Motor neuron (in vitro differentiated cells): ENCODE measurements at places on chromosomes 4 and X. TPM values are rescaled to one million over a fixed set of nuclear protein-coding genes. Genes with fewer than 3 reads are reported as not detected.

Gene YIPF7
- 0.18 and 0.41 TPM in 2 replicates for total RNA-seq

Gene P2RY10
- not detected in 2 replicates for total RNA-seq

Gene USP51
- 1.6 and 2.2 TPM in 2 replicates for total RNA-seq

Gene CCKAR
- 0.13 and 0.41 TPM in 2 replicates for total RNA-seq

Gene SLC26A1
- 2.4 and 3.9 TPM in 2 replicates for total RNA-seq

Gene ETDA
- total RNA-seq: not detected in 2 replicates

Gene GPRASP1
- 29.1 and 31.1 TPM in 2 replicates for total RNA-seq

Gene XAGE1A
- not detected in 2 replicates for total RNA-seq

Gene CFAP99
- total RNA-seq: 0.05 and 0.25 TPM in 2 replicates

Gene CCDC160
- total RNA-seq: 2.6 and 4.1 TPM in 2 replicates

Gene CFP
- 1.8 TPM in 2 replicates for total RNA-seq

Gene ADH1A
- not detected in 2 replicates for total RNA-seq
